ENCODE measurements at places on chromosomes 12 and 14.

DNA sequence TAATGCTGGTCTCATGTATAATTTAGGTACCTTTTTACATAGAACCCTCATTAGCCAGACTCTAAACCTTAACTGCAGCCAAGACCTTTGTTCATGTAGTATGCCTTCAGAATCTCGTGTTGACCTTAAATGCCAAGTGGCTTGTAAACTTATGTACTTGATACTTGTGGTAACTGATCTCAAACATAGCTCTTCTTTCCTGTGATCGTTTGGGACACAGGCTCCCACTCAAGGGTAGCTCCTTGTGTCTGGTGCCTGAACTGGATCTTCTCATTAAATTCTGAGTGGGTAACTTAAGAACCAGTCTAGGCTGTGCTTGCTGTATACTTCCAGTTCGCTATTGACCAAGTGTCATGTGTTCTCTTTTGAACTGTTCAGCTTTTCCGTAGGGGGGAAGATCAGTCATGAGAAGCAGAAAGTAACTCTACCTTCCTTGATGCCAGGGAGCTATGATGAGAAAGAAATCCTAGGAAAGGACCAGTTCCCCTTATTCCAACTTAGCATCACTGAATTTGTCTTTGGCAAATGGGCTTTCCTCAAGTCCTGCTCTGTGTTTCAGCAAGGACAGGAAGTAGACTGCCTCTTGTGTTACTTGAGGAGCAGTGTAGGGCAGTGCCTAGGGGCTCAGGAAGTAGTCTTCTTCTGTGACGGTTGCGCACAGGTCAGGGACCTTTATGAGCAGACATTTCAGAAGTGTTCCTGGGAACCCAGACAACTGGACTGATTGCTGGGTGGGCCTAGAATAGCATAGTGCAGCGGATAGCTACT lies 2.5 kb downstream of the LGALS3 start:
- no peak for DNase-seq

GRCh38 chr12:46299851-46300250 lies 31.0 kb upstream of the SLC38A1 start:
- peak; percentile 76 for DNase-seq

- no peak for DNase-seq
Measured at GRCh38 chr12:116717466-116718437, 20.1 kb downstream of the SPRING1 start.

- DNase-seq: no peak
Measured at GRCh38 chr14:91835197-91835919, 32.0 kb downstream of the TC2N start.

- DNase-seq: no peak
Measured at GRCh38 chr12:109844091-109844490, 10.9 kb upstream of the TRPV4 start.

DNA sequence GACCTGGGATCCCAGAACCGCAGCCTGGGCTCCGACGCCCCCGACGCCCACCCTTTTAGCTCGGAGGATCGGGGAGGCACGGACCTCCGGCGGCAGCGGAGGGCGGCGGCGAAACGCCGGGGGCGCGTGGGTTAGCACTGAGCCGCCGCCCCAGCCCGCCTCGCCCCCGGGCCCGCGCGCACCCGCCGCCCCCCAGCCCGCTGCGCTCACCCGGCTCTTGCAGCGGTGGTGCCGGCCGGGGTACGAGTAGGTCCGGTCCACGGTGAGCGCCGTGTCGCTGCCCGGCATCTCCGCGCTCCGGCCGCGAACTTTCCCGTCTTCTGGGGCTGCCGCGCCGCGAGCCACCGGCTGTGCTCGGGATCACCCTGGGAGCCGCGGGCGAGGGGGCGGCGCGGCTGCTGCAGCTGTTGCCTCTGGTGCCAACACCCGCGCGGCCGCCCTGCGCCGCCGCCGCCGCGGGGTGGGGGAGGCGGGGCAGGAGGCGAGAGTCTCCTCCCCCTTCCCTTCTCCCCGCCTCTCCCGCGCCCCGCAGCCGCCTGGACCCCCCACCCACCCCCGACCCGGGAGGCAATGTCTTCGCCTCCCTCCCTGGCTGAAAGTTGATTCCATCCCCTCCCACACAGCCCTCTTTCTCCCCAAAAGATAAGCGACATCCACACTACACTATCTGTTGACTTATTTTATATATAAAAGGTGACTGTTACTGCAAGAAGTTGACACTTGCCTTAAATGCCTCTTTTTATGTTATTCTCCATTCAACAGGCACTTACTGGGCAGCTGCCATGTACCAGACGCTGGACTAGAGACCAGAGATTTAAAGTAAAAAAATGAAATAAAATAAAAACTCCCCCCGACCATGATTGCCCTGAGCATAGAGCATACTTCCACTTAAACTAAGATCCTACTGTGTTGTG lies at the start of gene TMCC3:
TMCC3 (minus strand) TSS at position 415 of the 914 bp plus-strand sequence; CDS start at position 288, 127 bp downstream.
- DNase-seq: peak; percentile 37

- DNase-seq: no peak
Measured at GRCh38 chr12:80791863-80792262, 75.2 kb downstream of the MYF5 start.

DNA sequence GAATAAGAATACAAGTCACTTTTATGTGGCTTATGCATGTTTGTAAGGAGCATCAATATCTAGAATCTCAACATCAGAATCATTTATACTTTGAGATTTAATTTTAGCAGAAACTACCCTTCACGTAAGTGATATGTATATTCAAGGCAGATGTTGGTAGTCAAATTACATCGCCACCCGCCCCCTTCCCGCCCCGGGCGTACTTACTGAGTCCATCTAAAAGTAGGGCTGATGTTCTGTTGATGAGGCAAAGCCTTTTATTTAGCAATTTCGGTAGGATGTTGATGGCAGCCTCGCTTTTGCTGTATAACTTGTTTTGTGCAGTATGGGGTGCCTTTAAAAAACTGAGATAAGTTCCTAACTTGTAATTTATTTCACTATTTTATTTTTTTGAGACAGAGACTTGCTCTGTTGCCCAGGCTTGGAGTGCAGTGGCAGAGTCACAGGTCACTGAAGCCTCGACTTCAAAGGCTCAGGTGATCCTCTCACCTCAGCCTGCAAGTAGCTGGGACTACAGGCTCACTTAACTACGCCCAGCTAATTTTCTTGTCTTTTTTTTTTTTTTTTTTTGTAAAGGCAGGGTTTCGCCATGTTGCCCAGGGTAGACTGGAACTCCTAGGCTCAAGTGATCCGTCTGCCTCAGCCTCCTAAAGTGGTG lies 30.8 kb downstream of the KTN1 start:
- DNase-seq: no peak

DNA sequence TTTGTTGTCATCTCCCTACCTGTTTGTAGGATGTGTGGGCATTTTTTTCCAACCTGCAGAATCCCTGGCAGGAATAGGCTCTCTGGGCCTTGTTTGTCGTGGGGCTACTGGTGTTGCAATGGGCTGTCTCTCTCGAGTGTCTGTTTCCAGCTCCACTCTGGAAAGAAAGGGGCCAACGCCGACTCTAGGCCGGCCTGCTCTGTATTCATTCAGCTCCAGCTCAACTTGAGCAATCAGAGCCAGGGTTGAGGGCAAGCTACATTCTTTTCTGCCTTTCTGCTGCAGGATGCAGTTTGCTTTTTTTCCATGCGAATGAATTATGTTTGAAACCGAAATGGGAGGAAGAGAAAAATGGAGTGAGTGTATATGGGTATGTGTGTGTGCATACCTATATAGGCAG lies 2.3 kb downstream of the JDP2 start:
- no peak for DNase-seq

DNA sequence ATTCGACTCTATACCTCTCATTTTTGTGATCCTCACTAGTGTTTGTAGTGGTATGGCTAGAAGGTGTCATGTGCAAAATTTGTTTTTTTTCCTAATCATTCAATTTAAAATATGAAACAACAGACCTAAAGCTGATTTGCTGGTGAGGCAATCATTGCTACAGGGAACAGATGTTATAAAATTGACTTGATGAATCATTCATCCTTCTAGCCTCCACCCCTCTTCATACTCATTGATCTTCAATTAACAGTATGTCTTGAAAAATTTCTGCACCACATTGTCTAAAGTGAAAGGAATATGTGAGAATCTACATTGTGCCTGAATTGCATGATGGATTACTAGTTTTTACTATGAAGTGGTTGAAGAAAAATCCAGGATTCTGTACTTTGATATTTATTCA lies 349.0 kb upstream of the NAV3 start:
- no peak for DNase-seq

- no peak for DNase-seq
Measured at GRCh38 chr12:91610561-91610960, 427.9 kb upstream of the DCN start.

DNA sequence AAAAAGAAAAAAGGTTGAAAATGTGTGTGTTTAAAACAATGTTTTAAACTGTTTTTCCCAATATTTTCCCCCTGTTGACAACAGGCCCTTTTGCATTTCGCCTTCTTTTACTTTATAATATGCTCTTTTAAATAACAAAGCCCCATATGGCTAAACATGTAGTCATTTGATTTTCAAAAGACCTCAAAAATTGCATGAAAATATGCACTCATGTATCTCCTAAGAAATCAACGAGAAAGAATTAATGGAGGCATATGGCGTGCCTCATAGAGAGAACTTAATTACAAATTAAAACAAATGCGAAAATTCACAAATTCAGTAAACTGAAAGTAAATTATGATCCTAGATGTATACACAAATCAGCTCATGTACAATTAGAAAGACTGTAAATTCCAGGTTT lies 202.6 kb upstream of the FOXN3 start:
- no peak for DNase-seq

- DNase-seq: no peak
Measured at GRCh38 chr12:22473212-22473611, 71.1 kb downstream of the C2CD5 start.

DNA sequence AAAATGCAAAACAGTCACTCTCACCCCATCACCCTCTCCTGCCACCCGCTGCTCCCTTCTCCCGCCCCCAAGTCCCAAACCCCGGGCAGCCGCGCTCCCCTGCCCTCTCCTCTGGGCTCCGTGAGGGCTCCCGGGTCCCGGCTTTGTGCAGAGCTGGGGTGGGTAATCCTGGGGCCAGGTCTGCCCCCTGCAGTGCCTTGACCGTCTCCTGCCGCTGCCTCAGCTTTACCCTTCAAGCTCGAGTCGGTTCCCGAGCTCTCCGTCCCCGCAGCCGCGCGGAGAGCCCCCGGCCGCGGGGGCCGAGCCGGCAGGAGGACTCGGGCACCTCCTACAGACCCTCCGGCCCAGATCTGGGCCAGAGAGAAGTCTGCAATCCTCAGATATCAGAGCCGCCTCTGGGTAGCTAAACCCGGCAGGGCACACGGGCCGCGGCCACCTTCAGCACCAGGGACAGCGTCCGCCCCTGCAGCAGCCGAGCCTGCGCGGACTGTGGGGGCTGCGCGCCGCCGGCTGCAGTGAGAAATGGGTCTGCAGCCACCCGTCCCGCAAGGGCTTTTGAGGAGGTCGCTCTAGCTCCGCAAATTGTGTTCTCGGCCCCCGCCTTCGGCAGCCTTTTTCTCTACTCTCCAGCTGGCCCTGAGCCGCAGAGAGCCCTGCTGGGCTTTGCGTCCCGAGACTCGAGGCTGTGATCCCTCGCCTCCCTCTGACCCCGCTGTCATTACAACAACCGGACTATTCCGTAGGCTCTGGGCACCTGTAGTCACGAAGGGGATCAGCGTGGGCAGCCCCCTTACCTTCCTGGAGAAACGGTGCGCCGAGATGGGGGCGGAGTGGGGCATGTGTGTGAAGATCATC lies 1.2 kb downstream of the PRMT8 start:
- DNase-seq: peak; percentile 61

DNA sequence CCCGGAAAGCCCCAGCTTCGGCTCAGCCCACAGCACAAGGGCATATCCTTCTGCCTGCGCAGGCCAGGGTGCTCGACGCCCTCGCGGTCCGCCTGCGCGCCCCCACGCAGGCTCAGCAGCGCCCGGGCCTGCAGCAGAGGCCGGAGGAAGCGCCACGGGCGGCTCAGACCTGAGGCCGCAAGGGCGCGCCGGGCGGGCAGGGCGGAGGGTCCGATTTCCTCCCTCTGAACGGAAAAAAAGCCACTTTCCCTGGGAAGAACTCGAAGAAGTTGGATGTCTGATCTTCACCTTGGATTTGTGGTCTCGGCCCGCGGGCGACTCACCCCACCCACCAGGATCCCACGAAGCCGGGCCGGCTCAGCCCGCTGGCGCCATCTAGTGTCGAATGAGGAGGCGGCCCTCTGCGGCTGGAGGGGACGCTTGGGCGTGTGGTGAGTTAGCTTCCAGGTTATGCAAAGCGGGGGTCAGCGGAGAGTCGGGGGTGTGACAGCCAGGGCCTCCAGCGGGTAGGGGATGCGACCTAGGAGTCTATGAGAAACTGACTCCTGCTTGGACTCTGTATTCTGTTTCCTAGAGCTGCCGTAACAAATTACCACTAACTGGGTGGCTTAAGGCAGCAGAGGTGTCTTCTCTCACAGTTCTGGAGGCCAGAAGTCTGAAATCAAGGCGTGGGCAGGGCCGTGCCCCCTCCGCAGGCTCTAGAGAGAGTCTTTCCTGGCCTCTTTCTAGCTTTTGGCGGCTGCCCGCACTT lies 40.0 kb upstream of the SRSF5 start:
- peak; percentile 56 for DNase-seq

DNA sequence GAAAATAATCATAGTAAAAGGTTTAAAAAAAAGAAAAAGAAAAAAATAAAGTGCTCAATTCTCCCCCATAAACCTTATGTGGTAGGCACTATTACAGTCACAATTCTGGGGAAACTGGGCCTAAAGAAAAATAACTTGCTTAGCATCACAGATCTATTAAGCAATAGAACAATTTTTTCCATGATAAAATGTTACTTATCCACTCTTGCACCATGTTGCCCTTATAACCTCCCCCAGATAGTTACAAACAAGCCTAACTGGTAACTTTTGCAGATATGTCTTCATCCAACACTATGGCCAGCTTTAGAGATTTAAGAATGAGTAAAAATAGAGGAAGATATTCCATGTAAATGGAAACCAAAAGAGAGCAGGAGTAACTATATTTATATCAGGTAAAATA lies 164.8 kb downstream of the DUSP6 start:
- DNase-seq: no peak

DNA sequence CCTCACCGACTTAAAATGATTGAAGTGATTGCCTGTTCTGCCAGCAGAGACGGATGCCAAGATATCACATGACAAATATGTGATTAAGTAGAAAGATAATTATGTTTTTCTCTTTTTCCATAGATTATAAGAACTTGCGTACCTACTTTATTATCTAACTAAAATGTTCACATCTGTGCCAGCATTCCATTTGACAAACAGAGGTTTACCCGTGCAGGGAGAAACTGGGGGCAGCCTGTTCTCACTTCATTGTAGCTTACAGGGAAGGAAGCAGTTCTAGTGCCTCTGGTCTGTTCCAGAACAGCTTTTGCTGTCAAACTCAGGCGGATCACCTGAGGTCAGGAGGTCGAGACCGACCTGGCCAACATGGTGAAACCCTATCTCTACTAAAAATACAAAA lies 29.6 kb downstream of the CCDC62 start:
- no peak for DNase-seq

GRCh38 chr14:25246751-25247150 lies 196.8 kb upstream of the STXBP6 start:
- no peak for DNase-seq

DNA sequence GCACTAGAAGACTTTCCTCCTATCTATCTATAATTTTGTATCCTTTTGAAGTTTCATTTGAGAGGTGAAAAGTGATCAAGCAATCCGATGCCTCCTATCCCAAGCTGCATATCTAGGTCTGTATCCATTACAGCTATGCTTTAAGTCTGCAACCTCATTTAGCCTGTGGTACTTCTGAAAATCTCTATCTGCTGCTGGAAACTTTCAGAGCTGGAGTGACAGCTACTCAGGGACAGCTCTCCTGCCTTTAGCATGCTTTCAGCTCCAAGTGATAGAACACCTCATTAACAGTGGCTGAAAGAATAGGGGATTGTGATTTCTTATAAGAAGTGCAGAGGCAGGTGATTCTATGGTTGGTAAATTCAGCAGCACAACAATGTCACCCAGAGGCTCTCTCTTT lies 1153.5 kb downstream of the AACS start:
- no peak for DNase-seq
